Fibroblast of gingiva (primary cell): ENCODE measurements at places on chromosomes 6 and 20.

DNA sequence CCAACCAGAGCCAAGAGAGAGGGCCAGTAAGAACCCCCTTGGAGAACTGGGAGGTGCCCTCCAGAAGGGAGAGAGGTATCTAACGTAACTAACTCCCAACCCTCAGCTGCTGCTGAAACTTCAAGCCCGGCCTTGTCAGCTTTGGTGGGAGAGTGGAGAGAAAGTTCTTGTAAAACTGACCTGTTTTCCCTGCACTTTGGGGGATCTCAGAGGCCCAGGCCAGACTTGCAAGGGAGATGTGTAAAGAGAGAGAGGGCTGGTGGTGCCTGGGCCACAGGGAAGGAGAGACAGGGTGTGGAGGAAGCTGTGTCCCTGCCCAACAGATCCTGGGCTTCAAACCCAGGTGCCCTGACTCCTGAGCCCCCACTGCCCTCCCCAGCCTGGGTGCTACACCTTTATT is 17.3 kb upstream of the IP6K3 start:
- no peak for DNase-seq

DNA sequence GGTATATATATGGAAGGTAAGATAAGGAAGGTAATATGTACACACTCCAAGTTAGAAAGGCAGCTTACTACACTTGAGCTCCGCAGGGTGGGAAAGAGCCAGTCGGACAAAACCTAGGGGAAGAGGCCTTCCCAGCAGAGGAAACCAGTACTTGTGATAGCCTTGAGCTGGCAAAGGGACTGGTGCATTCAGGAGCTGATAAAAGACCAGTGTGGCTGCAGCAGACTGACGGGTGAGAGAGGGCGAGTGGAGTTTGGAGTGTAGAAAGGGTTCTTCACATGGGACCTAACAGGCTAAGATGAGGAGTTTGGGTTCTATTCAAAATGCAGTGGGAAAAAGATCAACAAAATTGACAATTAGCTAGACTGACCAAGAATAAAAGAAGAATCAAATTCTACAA is 49.3 kb upstream of the KIF13A start:
- DNase-seq = no peak

GRCh38 chr20:19903168-19903811 is 113.9 kb upstream of the NAA20 start:
- peak; percentile 69 for DNase-seq

DNA sequence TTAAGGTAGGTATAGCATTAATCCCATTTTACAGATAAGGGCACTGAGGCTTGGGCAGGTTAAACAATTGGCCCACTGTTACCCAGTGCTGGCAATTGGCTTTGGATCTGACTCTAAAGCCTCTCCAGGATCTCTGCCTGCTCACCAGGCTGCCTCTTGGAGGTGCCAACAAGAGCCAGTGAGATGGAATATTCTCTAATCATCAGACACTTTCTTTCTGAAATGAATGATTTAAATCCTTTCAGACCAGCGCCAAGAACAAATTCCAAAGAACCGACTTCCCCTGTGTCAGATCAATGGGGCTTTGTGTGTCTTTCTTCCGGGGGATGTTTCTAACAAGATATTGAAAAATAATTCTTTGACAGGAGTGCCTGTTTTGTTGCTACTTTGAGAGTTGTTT is 23.6 kb downstream of the CYP39A1 start:
- DNase-seq = no peak

DNA sequence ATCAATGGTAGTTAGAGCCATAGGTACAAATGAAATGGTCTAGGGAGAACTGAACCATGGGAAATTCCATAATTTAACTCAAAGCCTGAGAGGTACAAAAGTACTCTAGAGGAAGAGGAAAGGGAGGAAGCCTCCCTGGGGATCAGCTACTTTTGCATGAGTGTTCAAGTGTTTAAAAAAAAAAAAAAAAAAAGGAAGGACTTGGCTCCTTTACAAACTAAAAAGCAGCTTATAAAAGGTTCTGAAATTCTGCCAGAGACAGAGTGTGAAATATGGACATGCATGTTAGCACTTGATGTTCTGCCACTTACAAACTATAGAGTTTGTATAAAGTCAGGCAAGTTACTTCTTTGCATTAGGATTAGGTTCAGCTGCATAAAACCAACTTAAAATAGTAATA is 290.0 kb downstream of the TBC1D7 start:
- DNase-seq = peak; percentile 54

DNA sequence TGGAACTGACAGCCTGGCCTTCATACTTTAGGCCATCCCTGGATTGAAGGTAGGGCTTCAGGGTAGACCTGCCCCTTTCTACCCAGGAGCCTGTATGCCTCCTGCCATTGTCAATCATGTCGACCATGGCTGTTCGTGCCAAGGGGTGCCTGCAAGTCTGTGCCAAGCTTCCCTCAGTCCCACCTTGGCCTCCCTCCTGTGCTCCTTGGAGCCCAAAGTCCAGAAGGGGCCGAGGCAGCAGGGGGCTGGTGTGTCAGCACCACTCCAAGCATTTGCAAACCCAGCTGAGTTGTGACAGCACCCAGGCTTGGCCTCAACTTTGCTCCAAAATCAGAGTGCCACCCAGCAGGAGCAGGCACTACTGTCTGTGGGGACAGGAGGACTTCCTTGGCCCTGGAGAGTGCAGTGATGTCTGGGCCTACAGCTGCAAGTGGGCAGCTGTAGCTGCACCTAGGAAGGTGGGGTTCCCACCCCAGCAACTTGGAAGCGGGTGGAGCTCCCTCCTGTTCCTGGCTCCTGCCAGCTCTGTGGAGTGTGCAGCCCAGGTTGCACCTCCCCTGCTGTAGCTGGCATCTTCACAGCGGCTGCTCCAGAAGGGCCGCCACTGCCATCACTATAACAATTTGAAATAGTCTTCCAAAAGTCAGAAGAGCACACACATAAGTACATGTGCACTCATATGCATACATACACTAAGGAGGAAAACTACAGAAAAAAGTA is 1719.3 kb downstream of the HACE1 start:
- DNase-seq = no peak

DNA sequence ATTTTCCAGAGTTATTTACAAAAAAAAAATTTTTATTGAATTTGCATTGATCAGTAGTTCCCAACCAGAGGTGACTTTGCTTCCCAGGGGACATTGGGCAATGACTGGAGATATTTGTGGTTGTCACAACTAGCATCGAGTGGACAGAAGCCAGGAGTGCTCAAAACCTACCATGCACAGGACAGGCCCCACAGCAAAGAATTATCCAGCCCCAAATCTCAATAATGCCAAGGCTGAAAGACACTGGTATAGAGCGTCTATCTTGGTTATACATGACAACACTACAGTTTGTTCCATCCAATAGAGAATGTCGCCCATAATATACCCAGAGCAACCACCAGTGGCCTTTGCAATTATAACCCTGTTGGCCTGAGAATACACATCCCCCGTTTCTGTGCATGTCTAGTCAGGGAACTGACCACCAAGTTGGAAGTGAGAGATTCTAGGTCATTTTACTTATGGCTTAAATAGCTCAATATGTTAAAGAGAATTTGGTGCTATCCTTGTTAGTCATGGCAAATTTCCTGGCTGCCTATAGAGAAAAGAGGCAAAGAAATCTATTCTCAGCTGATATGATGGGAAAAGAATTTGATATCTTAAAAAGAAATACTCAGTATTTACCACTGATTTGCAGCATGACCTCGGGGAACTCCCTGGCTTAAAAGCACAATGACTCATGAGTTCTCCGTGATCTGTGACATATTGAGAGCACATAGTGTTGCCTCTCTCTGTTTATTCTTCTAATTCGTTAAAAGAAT is 76.0 kb upstream of the ADTRP start:
- DNase-seq = peak; percentile 55

- DNase-seq = no peak
These were observed 327.0 kb downstream of the BMP2 start for GRCh38 chr20:7094438-7094997.
